ENCODE measurements at places on chromosomes 16 and 17. TPM values are rescaled to one million over a fixed set of nuclear protein-coding genes. Genes with fewer than 3 reads are reported as not detected.

GRCh38 chr16:85312642-85313525, 200.6 kb upstream of the CIBAR2 start:
- H3K4me1 ChIP-seq, result peaks cover 5% of the 10 kb centered on the region
- no peaks in the 10 kb centered on the region for H3K36me3 ChIP-seq
- H3K27ac ChIP-seq, result no peak overlapping the region
- no peaks in the 10 kb centered on the region for H3K27me3 ChIP-seq
- H3K4me3 ChIP-seq, result no peak overlapping the region

The TMC6 gene
- not detected for total RNA-seq

DNA sequence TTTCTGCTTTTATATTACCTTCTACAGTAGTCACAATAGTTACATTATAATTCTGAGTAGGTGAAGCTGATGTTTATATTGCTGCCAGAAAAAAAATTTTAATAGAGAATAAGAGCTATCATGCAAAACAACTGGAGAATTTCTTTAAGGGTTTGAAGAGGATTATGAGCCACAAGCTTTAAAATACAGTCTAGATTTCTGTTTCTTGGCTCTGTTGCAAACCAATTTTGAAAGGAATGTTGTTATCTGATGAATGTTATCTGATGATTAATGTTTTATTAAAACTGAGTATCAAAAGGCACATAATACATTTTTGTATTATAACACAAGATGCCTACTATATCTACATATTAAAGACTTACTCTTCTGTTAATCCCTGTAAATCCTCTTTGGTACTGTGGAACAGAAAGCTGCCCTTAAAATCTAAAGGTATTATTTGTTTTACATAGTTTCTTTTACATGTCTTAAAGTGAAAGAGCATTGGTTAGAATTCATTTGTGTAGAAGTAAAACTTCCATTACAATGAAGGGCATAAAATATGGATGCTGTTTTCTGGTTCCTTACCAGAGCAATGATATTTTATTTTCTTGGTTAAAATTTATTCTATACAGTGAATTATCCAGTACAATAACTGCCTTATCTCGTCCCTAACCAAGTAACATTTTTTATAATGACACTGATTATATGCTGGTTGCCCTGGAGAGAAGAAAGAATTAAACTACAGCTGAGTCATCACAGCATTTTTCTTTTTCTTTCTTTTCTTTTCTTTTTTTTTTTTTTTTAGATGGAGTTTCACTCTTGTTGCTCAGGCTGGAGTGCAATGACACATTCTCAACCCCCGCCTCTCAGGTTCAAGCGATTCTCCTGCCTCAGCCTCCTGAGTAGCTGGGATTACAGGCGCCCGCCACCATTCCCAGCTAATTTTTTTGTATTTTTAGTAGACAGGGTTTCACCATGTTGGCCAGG, 205.7 kb downstream of the TANC2 start:
- H3K27ac ChIP-seq, result peak overlapping the region; percentile 82
- peaks cover 68% of the 10 kb centered on the region for H3K4me1 ChIP-seq
- DNase-seq, result peak; percentile 51
- H3K27me3 ChIP-seq, result peaks cover 4% of the 10 kb centered on the region
- H3K36me3 ChIP-seq, result peaks cover 29% of the 10 kb centered on the region
- peak overlapping the region; percentile 68 for H3K4me3 ChIP-seq

- H3K36me3 ChIP-seq, result peaks cover 8% of the 10 kb centered on the region
- DNase-seq, result no peak
- no peak overlapping the region for H3K27ac ChIP-seq
- no peaks in the 10 kb centered on the region for H3K27me3 ChIP-seq
- H3K4me3 ChIP-seq, result no peak overlapping the region
- no peaks in the 10 kb centered on the region for H3K4me1 ChIP-seq
Observed at GRCh38 chr16:77965346-77965745, 57.0 kb upstream of the CLEC3A start.

The KIF18B gene
- 25.0 TPM for total RNA-seq

The LRRC75A gene
- 0.23 TPM for total RNA-seq

All from HFFc6 (cell line).